Activated CD4-positive, alpha-beta memory T cell treated with anti-CD3 and anti-CD28 coated beads for 36 hours (primary cell): ENCODE measurements at places on chromosomes 13 and 19. TPM values are rescaled to one million over a fixed set of nuclear protein-coding genes. Genes with fewer than 3 reads are reported as not detected.

NLRP4 gene
- total RNA-seq: not detected

PLVAP gene
- not detected for total RNA-seq

DNA sequence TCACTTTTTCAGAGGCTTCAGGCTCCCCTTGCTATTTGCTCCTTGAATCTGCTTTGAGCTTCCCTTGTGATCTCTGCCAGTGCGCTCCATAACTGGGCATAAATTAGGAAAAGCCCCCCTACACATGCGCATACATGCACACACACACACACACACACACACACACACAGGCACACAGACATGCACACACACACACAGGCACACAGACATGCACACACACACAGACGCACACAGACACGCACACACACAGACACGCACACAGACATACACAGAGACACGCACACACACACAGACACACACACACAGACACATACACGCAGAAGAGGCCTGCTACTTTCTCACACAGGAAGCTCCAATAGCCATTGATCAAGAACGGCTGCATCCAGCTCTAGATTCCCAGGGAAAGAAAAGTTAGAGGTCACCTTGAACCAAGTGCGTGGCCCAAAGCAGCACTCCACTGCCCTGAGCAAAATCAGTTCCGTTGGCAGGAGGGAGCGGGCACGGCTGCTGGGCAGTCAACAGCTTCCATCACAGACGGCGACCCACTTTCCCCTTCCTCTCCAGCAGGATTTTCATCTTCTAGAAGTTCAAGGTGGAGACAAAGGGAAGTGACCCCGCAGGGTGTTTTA lies 145.6 kb downstream of the DPF1 start:
- no peak overlapping the region for H3K4me3 ChIP-seq
- no peak overlapping the region for H3K27ac ChIP-seq
- no peaks in the 10 kb centered on the region for H3K27me3 ChIP-seq

DNA sequence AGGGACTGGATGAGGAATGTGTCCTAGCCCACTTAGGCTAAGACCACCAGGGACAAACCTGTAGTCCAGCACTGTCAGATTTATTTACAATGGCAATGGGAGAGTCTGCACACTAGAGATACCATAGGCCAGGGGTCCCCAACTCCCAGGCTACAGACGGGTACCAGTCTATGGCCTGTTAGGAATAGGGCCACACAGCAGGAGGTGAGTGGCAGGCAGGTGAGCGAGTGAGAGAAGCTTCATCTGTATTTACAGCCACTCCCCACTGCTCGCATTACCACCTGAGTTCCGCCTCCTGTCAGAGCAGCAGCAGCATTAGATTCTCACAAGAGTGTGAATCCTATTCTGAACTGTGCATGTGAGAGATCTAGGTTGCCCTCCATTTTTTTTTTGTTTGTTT lies 2.4 kb downstream of the THAP8 start:
- no peak overlapping the region for H3K4me3 ChIP-seq
- peaks cover 18% of the 10 kb centered on the region for H3K4me1 ChIP-seq
- no peak for DNase-seq
- H3K36me3 ChIP-seq: peaks cover 1% of the 10 kb centered on the region
- H3K27ac ChIP-seq: no peak overlapping the region

GRCh38 chr13:46087481-46087880 lies 17.4 kb downstream of the CPB2 start:
- no peaks in the 10 kb centered on the region for H3K36me3 ChIP-seq
- H3K27me3 ChIP-seq: peaks cover 8% of the 10 kb centered on the region
- no peak for DNase-seq
- H3K27ac ChIP-seq: no peak overlapping the region
- H3K4me1 ChIP-seq: no peaks in the 10 kb centered on the region

DNA sequence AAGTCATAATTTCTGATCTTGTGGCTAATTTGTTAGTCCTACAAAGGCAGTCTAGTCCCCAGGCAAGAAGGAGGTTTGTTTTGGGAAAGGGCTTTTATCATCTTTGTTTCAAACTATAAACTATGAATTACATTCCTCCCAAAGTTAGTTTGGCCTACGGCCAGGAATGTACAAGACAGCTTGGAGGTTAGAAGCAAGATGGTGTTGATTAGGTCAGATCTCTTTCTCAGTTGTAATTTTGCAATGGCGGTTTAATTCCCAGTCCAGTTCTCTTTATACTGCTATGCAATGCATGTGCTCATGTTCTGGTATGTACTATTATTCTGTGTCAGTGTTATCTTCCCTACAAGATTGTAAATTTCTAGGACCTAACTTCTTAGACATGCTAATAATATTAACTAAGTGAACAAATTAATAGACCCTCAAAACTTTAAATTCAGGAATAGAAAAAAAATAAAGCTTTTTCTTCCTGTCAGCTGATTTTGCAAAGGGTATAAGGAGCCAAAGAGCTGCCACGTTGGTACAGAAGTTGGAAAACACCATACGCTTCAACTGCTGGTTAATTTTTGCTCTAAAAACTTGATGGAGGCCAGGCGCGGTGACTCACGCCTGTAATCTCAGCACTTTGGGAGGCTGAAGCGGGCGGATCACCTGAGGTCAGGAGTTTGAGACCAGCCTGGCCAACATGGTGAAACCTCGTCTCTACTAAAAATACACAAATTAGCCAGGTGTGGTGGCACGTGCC lies 1.3 kb upstream of the DNAJC15 start:
- H3K27ac ChIP-seq: no peak overlapping the region
- no peaks in the 10 kb centered on the region for H3K27me3 ChIP-seq
- H3K36me3 ChIP-seq: peaks cover 6% of the 10 kb centered on the region
- H3K4me3 ChIP-seq: no peak overlapping the region
- H3K4me1 ChIP-seq: peaks cover 19% of the 10 kb centered on the region

DNA sequence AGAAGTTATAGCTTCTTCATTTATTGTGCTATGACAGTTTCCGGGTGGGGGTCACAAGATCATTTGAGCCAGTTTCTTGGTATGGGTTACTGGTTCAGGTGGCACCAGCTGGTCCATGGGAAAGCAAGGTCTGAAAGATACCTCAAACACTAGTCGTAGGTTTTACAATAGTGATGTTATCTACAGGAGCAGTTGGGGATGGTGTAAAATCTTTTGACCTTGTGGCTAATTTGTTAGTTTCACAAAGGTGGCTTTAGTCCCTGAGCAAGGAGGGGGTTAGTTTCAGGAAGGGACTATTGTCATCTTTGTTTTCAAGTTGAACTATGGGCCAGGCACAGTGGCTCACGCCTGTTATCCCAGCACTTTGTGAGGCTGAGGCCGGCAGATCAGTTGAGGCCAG lies 24.6 kb downstream of the CHST8 start:
- no peak overlapping the region for H3K27ac ChIP-seq
- peaks cover 2% of the 10 kb centered on the region for H3K4me1 ChIP-seq
- no peak overlapping the region for H3K4me3 ChIP-seq
- no peaks in the 10 kb centered on the region for H3K36me3 ChIP-seq

- no peaks in the 10 kb centered on the region for H3K27me3 ChIP-seq
- no peak for DNase-seq
- no peak overlapping the region for H3K27ac ChIP-seq
- H3K4me1 ChIP-seq: peaks cover 3% of the 10 kb centered on the region
Measured at GRCh38 chr19:2198317-2198716, 34.6 kb downstream of the DOT1L start.

DNA sequence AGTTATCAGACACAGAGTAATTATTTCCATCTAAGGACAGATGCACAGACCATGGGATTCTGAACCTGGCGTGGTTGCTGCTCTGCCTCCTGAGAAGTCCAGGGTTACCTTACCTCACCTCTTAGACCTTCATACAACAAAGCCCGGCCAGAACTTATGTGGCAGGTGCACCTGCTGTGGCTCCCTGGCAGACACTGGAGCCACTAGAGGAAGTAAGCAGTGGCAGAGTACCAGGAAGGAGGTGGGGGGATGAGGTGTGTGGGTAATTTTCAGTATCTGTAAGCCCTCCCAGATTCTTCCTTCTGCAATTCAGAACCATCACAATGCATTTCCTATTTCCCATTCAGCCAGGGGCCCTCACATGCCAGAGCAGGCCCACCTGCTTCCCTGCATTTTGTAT lies 106.1 kb upstream of the DOCK9 start:
- peaks cover 44% of the 10 kb centered on the region for H3K4me1 ChIP-seq
- H3K4me3 ChIP-seq: peak overlapping the region; percentile 72
- peak; percentile 16 for DNase-seq
- H3K27me3 ChIP-seq: no peaks in the 10 kb centered on the region
